ENCODE measurements at places on chromosomes 12 and 14.

DNA sequence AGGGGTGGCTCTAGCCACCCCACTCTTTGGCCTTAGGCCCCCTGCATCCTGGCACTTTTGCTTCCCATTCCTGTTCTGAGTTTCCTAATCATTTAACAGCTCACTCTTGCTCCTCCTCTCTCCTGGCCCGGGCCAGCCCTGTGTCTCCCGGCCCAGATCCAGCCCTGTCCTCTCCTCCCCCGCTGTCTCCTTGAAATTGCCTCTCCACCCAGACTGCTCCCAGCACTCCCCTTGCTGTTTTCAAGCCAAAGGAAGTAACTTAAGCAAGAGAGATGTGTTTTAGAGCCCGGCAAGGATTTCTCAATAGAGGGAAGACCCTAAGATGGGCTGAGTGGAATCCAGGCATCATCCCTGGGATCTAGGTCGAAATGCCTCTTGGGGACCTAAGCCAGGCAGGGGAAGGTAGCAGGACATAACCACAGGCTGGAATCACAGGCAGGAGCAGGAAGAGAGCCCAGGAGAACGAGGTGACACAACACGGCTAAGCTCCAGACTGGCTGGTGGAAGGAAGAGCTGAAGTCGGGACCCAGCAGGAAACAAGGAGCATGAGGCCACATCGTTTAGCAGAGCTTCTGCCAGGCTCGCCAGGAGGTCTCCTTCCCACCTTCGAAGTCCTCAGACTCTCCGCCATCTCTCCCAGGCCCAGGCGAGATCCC, 2.0 kb upstream of the LRP1-AS start:
- DNase-seq, result no peak

GRCh38 chr14:88166616-88167015, 156.5 kb downstream of the KCNK10 start:
- DNase-seq, result no peak

- no peak for DNase-seq
Measured at GRCh38 chr12:93913845-93914244, 234.5 kb upstream of the PLXNC1 start.

- DNase-seq, result no peak
Measured at GRCh38 chr14:33964599-33965317, 13.9 kb upstream of the EGLN3 start.

DNA sequence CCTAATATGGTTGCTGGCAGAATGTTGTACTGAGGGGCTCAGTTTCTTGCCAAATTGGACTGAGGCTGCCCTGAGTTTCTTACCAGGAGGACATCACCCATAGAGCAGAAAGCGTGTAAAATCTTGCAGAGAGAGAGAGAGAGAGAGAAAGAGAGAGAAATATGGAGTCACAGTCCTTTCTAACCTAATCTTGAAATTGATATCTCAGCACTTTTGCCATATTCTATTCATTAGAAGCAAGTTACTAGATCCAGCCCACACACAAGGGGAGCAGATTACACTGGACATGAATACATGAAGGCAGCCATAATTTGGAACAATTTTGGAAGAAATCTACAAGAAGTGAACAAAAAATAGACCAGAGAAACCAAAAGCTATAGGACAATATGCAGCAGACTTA, 4.1 kb upstream of the CD163L1 start:
- DNase-seq, result no peak

DNA sequence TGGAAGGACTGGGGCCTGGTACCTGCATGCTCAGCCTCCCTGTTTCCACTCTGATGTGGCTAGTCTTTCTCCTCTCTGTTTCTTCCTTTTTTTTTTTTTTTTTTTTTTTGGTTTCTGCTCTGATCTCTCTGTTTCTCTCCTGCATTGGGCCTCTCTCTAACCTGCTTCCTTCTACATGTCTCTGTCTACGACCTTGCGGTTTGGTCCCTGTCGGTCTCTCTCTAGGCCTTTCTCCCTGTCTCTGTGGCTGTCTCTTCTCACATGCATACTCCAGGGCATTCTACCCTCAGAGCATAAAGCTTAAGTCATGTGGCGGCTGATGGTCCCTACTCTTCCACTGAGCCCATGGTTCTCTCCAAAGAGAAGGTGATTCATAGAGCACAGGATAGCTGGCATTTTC, 1096.6 kb downstream of the BCL11B start:
- no peak for DNase-seq

- DNase-seq, result no peak
Measured at GRCh38 chr12:23666866-23667265, 282.6 kb downstream of the SOX5 start.

DNA sequence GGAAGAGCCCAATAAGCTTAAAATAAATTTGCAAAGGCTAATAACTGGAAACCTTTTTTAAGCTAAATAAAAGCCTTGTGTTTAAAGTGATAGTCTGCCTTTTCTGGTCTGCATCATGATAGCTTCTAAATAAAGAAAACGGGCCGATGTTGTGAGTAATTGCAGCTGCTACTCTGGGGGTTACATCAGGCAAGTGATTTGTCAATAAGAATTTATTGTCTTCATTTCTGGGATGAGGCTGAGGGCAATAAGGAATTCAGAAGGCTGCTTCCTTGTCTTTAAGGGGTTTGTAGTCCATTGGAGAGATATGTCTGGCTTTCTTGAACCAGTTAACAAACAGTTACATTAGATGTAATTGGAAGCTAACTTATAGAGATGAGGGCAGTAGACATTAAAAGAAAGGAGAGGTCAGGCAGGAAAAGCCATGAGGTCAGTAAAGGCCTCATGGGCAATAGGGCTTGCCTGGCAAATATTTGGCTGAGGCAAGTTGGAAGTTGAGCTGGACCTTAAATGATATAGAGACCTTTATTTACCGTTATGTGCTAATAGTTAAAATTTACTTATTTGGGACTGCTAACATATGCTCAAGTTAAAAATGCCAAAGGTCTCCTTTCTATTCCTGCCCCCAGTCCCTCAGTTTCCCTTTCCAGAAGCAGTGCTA, 85.0 kb downstream of the CRADD start:
- DNase-seq, result no peak

DNA sequence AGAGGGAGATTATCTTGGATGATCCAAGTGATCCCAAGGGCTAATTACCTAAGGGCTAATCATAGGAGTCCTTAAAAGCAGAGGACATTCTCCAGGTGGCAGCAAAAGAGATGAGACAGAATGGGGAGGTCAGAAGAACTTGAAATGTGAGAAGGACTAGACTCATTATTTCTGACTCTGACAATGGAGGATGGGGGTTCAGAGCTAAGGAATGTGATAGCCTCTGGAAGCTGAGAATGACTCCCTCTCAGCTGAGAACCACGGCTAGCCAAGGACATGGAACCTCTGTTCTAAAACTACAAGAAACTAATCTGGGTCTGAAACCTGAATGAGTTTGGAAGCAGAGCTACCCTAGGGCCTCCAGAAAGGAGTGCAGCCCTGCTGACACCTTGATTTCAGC, 35.6 kb upstream of the ANKS1B start:
- DNase-seq, result no peak

- no peak for DNase-seq
Measured at GRCh38 chr12:123336530-123336929, 28.1 kb downstream of the SBNO1 start.

GRCh38 chr14:92958373-92959188, 35.6 kb downstream of the CHGA start:
- no peak for DNase-seq

- no peak for DNase-seq
Measured at GRCh38 chr14:71539650-71540285, 392.5 kb upstream of the RGS6 start.

DNA sequence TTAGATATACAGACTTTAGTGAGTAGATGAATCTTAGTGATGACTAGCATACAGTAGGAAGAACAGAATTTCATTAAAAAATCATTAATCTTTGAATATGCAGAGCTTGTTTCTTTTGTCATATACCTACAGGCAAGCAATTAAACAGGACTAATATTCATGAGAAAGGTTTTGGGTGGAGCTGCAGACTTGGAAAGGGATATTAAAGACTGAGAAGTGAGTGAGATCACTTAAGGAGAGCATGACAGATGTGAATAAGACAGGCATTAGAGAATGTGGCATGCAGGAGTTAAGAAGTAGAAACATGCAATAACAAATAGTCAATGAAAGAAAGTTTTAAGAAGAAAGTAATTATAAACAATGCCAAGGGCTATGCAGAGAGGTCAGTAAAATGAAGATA, 187.7 kb downstream of the TMTC3 start:
- DNase-seq, result no peak

DNA sequence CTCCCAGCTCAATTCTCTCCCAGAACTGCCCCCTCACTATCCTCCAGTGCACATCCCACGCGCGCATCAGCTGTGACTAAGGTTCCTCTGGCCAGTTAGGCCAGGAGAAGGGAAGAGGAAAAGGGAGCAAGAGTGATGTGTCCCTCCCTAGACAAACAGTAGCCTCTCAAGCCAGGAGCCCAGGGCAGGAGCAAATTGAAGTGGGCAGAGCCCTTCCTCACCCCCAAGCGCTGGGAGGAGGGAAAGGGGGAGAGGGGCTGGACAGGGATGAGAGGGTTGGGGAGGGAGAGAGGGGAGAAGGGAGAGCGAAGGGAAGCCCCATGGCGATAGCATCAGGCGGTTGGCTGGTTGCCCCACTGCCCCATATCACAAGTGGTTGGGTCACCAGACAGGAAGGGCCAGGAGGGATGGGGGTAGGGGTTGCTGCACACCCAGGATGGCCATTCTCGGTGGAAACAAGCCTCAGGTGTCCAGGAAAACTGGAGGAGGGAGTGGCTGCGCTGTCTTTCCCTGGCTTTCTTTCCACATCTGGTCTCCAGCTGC, 1.1 kb downstream of the CD63 start:
- DNase-seq, result no peak

- no peak for DNase-seq
Measured at GRCh38 chr14:94372021-94372605, 16.3 kb downstream of the SERPINA1 start.

GRCh38 chr12:32024884-32025592, 65.8 kb downstream of the RESF1 start:
- no peak for DNase-seq

GRCh38 chr14:103563226-103563620, 463 bp downstream of the COA8 start:
- no peak for DNase-seq

DNA sequence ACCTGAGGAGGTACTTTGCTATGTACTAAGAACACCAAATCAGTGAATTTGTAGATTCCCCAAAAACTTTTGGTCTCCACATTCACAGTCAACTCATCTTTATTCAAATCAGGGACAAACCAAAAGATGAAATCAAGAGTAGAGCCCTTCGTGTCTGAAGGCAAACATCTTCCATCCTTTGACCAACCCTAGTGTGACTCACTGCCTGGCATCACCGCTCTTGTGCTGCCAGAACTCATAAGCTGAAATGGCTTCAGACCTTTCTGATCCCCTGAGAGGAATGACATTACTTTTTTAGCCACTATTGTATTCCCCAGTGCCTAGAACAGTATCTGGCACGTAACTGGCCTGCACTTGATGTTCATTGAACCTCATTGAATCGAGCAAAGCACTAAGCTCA, 50.1 kb downstream of the GOLGA5 start:
- DNase-seq, result no peak

DNA sequence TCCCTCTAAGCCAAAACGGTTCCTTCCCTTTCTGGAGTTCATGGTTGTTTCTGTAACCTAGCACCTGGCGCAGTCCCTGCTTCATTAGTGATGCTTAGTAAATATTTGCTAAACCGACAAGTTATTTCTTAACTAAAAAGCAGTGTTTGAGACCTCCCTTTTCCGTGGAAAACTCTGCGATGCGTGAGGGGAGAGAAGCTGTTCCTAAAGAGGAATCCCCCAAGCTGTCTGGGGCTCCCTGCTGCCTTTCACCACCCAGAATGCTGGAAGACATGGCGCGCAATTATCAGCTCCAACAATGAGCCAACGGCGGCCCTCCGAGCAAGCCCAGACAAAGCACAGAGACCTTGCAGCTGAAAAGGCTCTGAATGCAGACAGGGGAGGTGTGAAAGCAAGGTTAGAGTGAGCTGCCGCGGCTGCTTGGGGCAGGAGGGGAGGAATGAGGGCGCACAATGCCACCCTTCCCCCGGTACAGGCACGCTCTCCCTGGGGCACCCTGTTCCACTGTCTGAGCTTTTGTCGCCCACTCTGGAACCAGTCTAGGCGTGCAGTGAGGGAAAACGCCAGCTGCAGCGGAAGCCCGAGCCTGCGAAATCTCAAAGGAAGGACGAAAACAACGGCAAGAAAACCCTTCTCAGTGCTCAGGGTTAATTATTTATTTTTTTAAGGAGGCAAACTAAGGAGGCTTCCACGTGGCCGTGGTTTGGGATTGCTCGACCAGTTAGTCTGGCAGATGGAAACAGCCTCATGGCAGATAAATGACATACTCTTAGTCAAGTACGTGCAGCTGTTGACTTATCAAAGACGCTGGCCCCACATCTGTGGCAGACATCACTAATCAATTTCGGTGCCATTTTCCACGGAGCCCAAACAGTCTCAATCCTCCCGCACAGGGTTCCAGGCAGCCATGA, 66.3 kb downstream of the RBM19 start:
- DNase-seq, result no peak

DNA sequence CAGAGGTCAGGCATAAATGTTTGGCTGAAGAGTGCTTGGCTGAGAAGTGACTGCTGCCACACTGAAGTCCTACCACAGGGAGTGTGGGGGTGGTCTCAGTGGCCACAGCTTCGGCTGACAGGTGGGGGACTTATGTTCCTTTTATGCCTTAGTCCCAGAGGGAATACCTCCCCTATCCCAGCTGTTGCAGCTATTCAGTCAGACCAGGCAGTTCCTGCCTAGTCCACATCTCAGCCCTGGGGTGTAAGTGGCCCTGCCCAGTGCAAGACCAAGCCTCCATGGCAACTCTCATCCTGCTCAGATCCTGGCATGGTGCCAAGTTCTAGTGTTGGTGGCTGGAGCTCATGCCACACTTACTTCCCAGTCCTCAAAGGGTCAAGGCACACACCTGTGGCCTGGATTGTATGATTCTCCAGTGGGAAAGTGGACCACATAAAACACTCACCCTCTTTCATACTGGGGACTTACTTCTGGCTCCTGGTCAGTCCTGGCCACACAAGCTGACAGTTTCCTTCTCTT, 161.3 kb upstream of the CAND1 start:
- DNase-seq, result no peak

DNA sequence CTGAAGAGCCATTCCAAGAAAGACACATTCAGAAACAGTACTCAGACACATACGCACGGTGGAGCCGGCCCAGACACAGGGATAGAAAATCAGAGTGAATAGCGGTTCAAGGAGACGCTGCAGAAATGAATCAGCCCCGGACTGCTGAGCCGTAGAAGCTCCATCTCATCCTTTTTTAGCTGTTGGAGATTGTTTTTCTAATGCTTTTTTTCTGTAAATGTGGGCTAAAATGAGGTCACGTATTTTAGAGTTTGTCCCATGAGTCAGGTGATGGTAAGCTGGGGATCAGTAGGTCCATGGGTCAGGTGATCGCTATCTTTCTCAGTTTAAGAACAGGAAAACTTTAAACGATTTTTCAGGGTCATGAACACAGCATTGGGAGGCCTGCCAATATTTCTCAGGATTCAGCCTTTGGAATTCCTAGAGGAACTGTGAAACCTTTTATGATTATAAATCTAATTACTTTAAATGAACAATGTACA, 202.4 kb downstream of the ITPR2 start:
- no peak for DNase-seq

DNA sequence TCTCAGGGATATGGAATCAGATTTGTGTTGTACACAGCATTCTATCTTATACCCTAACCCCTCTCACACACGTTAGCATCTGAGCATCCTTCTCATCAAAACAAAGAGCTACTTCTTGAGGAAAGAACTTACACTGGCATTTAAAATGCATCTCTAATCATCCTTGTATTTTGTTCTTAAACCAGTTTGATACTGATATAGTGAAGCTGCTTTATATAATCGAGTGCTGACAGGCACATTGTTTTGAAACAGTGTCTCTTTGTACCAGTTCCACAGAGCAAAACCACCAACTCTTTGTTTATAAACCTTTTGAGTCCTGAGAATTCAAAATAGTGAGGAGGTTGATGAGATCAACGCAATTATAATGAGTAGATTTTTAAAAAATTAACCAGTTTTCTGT, 8.8 kb downstream of the GPR33 start:
- no peak for DNase-seq

All from activated T-helper 1 cell treated with anti-CD3 and anti-CD28 coated beads, Interleukin-2, amount 50 U/mL, for 16 hours (primary cell).